ENCODE measurements at places on chromosomes 6 and 20. TPM values are rescaled to one million over a fixed set of nuclear protein-coding genes. Genes with fewer than 3 reads are reported as not detected.

DNA sequence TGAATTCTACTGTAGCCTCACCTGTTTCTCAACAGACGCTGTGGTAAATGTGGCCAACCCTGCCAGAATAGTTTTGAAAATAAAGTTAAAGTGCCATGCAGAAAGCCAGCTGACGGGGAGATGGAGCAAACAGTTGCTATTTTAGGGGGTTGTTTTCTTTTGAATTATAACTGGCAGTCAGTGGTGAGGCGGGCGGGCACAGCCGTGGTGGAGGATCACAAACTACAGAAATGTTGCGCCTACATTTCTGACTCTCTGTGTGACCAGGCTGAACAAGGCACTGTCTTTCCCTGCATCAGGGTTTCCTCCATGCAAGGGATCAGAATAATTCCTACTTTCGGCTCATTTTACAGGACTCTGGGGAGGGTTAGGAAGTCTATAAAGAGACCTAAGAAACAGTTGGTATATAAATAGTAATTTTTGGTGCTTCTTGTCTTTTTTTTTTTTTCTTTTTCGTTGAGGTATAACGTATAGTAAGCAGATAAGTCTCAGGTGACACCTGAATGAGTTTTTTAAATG, 17.2 kb downstream of the CHMP4B start:
- DNase-seq = no peak

The CLVS2 gene
- total RNA-seq = not detected

DNA sequence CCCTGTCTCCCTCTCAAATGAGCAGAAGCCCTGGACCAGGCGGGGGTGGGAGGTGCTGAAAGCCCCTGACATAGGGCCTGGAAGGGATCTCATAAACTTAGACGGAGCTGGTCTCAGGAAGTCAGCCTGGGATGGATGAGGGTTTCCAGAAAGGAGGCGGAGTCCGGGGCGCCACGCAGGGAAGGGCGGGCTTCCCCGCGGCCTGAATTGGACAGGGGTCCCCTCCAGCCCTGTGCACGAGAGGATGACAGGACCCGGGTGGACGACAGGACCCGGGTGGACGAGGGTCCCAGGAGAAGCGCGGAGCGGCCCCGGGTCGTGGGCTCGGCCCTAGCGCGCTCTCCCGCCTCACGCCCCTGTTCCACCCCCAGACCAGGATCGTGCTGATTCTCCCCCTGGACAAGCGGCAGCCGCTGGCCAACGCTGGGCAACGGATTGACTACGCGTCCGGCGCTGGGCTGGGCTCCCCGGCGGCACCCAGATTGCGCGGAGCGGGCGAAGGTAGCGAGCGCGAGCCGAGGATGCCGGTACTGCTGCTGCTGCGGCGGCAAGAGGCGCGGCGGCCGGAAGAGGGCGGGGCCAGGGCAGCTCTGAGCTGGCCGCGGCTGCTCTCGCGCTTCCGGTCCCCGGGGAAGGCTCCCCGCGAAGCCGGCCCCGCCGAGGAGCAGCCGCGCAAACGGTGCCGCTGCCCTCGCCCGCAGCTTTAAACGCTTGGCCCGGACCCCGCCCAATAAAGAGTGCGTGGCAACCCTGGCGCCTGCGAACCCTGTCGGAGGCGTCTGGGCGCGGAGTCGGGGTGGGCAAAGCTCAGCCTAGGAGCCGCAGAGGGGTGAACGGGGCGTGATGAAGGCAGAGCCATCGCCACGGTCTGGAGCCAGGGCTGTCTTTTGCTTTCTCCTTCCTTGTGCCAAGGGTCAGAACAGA, 1.3 kb downstream of the C20orf144 start:
- peak; percentile 58 for DNase-seq

The MCCD1 gene
- total RNA-seq = not detected

DNA sequence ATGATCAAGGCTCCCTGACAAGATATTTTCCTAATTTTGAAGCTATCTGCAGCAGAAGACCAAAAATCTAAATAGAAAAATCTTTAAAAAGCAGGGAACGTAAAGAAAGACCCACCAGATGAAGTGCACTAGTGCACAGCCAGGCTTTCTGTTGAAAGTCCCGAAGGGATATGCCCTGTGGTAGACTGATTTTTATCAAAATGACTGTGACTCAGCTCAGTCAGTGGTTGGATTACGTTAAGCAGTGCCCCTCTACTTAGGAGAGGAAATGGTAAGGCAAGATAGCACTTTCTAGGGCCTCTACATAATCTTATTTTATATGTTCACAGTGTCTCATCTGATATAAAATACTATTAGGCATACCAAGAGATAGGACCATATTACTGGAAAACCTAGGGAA, 123.4 kb upstream of the RAB32 start:
- DNase-seq = no peak

DNA sequence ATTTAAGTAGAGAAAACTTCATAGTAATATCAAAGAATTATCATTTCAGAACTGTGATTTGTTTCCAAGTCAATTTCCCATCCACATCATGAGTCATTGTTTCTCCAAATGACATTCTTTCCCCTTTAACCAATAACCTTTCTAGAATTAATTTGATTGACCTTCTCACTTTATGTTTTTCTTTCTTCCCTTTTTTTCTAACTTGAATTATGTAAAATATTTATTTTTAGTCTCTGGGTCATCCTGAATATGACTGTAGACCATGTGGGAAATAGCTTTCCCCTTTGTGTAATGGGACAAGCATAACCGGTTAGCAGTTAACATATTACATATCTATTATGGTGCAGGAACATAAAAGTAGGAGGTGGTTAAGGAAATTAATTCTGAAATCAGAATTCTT, 291.1 kb downstream of the GJA1 start:
- no peak for DNase-seq

- DNase-seq = no peak
Measured at GRCh38 chr20:45010399-45010828, 44.1 kb downstream of the STK4 start.

DNA sequence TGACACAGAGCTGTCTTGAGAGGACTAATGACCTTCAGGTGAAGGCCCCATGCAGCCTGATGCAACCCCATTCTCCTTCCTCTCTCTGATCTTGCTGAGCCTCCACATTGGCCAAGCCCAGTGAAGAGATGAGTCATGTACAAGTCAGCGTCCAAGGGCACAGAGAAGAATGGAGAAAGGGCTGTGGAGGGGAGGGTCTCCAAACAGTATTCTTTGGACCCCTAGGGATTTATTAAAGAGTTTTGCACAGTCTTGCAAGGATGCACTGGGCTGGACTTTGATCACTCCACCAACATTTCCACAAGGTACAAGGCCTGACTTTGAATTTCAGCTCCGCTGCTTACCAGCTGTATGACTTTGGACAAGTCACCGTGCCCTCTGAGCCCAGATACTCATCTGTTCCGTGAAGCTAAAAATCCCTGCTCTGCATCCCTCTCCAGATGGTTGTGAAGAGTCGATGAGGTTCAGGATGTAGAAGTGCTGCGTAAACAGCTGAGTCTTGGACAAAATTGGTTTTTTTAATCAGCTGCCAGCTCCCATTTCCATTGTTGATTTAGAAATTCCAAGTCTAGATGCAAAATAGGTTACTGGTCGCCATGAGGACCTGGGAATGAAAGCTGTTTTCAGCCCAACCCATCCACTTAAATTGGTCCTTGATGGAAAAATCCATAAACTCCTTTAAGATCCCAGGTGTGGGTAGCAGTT, 14.1 kb upstream of the KCNG1 start:
- no peak for DNase-seq

- DNase-seq = no peak
Measured at GRCh38 chr6:106134906-106135634, 48.9 kb downstream of the PRDM1 start.

GRCh38 chr6:17032988-17033634, 68.7 kb upstream of the STMND1 start:
- DNase-seq = no peak

The CLPSL2 gene
- total RNA-seq = not detected

The OR12D3 gene
- total RNA-seq = not detected

Measured in T-cell (primary cell).